NCI-H2171 treated with DMSO at 0.1 percent for 48 hours (cell line): ENCODE measurements at places on chromosomes 6 and 20.

GRCh38 chr6:130900913-130901312 lies 73.7 kb downstream of the SMLR1 start:
- no peak for DNase-seq

- no peak for DNase-seq
Measured at GRCh38 chr6:120303527-120303926, 954.0 kb upstream of the MAN1A1 start.

- no peak for DNase-seq
Measured at GRCh38 chr6:12182676-12183075, 107.5 kb upstream of the EDN1 start.

DNA sequence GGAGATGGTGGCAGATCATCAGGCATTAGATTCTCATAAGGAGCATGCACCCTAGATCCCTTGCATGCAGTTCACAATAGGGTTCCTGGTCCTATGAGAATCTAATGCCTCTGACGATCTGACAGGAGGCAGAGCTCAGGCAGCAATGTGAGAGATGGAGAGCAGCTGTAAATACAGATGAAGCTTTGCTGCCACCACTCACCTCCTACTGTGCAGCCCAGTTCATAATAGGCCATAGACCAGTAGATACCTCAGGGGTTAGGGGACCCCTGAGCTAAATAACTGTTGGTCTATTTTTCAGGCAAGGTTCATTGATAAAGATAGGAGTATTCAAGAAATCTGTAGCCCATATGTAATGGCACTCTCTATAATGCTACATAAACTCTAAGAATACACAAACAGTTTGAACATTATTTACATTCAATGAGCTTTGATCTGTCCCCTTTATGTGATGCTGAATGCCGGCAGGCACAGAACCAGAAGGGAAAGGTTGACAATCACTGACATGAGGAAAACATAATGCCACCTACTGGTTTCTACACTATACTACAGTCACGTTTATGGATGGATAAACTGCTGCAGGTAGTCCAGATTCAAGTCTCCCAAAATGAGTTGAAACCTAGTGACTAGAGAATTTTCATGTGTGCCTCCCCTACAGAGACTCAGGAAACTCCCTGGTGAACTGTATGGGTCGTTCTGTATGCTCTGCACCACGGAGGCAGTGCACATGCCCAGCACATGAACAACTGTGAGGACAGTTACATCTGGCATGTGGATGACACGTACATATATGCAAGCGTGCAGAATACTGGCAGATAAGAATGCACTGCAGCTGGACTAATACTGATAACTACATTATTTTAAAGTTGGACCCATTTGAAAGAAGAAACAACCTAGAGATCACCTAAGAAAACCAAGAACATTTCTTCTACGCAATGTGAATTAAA lies 72.0 kb downstream of the DST start:
- DNase-seq = peak; percentile 40

- no peak for DNase-seq
Measured at GRCh38 chr6:158468666-158469065, 91.2 kb upstream of the TMEM181 start.

GRCh38 chr6:102387326-102388033 lies 994.0 kb downstream of the GRIK2 start:
- no peak for DNase-seq

GRCh38 chr6:166281104-166281503 lies 27.1 kb downstream of the PRR18 start:
- DNase-seq = no peak

DNA sequence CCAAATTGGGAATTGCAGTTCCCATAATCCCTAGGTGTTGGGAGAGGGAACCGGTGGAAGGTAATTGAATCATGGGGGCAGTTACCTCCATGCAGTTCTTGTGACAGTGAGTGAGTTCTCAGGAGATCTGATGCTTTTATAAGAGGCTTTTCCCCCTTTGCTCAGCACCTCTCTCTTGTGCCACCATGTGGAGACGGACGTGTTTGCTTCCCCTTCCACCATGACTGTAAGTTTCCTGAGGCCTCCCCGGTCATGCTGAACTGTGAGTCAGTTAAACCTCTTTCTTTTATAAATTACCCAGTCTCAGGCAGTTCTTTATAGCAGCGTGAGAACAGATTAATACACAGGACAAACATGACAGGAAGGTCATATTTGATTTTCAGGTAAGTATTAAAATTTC lies 25.3 kb upstream of the HECA start:
- DNase-seq = peak; percentile 11

- DNase-seq = no peak
Measured at GRCh38 chr20:11376998-11377397, 540.7 kb upstream of the BTBD3 start.

GRCh38 chr20:17752459-17752858 lies 52.7 kb downstream of the BANF2 start:
- DNase-seq = no peak

GRCh38 chr20:21075471-21075870 lies 30.7 kb downstream of the LINC00237 start:
- DNase-seq = no peak

DNA sequence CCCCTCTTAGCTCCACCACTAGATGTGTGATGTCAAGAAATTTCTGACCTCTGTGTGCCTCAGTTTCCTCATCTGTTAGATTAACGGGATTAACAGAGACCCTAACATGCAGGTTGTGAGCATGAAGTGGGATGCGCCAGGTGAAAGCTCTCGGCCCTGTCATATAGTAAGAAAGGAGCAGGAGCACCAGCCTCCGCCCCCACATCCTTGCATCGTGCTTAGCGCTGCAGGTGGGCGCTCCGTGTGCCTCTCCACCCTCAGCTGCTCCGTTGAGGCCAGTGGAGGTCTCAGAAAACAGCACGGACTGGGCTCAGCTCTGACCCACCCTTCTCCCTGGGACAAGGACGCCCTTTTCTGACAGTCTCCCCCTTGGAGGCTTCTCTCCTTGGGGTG lies 63.4 kb downstream of the TCP11 start:
- no peak for DNase-seq

GRCh38 chr20:24468401-24469115 lies 871 bp upstream of the SYNDIG1 start:
- DNase-seq = peak; percentile 77

GRCh38 chr6:92810913-92811312 lies 608.4 kb downstream of the EPHA7 start:
- DNase-seq = peak; percentile 70
